Fibroblast of skin of abdomen (primary cell): ENCODE measurements at places on chromosomes 1 and 21.

DNA sequence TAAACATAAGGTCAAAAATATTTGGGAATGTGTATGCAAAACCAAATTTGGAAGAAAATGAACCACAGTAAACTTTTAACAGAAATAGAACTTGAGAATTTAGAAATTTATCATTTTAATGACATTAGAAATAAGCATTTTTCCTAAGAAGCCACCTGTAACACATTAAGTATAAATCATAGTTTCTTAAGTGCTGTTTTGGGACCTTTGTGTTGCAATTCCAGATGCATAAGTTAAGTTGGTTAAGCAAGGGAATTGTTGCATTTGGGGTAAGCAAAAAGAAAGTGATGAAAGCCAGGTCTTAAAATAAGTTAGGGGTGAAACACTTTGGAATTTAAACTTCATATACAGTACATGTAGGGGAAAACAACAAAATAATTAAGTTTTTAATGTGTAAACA is 49.8 kb downstream of the CDKN2C start:
- peak; percentile 2 for DNase-seq

DNA sequence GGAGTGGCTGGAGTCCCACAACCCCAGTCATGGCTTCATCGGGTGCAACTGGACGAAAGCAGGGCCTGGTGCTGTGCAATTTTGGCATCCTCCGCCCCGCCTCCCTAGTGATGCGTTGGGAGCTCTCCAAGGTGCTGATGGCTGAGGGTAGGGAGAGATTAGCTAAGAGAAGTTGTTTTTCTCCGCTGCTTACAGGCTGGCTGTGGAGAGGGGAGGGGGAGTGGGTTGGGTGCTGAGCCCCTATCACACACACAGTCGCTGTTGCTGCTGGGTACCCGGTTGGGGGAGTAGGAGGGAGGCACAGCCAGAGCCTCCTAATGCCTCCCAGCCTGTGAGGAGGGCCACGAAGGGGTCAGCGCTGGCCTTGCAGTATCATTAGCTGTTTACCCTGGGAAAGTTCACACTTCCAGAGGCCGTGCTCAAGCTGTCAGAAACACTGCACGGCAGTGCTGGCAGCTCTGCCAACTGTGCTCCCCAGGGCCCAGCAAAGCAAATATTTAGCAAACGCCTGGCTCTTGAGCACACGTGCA is 110.0 kb downstream of the GRIK3 start:
- peak; percentile 27 for DNase-seq

GRCh38 chr1:69290291-69290690 is 277.4 kb upstream of the LRRC7 start:
- peak; percentile 31 for DNase-seq

DNA sequence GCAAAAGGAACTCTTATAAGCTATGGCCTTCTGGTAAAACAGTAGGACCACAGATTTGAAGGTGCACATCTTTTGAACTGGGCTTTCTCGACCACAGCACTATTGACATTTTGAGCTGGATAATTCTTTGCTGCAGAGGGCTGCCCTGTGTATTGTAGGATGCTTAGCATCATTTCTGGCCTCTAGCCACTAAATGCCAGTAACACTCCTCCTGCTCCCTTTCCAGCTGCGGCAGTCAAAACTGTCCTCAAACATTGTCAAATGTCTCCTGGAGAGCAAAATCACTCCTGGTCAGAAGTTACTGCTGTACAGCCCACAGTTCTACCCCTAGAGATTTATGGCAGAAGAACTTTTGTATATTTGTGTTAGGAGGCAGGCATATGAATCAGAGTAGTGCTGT is 836.7 kb downstream of the PLA2G4A start:
- DNase-seq, result no peak

GRCh38 chr1:8687039-8687438 is 130.4 kb downstream of the RERE start:
- no peak for DNase-seq

- no peak for DNase-seq
Observed at GRCh38 chr1:216482620-216483019, 59.4 kb upstream of the USH2A start.

DNA sequence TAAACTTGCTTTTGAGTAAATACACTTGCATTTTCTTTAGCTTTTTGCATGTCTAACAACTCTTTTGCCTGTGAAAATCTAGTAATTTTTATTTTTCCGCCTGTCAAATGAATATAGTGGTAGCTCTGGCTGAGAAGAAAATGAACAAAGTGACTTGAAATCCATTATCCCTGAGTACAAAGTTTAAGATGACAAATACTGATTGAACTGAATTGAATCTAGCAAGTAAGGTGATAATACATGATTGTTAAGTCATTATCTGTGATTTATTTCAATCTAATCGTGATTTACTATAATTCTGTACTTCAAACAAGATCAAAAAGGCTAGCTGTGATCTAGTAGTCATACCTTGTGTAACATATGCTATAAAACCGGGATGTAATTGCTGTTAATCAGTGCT is 42.8 kb downstream of the CHRM3 start:
- DNase-seq, result no peak

DNA sequence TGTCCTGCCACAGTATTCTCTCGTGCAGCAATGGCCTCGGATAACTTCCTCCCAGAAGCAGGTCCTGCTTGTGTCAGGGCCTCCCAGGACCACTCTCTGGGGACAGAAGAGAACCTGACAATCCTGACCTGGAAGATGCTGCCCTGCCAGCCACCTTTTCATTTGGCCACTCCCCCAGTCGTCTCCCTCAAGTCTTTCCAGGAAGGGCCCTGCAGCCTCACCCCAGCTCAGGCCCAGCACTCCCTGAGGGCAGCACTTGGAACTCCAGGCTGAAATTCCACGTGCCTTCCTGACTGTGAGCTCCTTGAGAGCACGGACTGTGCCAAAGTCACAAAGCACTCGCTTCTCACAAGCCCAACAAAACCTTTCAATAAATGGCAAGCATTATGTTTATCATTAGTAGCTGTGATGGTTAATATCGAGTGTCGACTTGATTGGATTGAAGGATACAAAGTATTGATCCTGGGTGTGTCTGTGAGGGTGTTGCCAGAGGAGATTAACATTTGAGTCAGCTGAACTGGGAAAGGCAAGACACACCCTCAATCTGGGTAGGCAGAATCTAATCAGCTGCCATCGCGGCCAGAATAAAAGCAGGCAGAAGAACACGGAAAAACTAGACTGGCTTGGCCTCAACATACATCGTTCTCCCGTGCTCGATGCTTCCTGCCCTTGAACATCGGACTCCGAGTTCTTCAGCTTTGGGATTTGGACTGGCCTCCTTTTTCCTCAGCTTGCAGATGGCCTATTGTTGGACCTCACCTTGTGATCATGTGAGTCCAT is 2.3 kb upstream of the CLEC20A start:
- no peak for DNase-seq

GRCh38 chr1:225602590-225603206 is 50.2 kb downstream of the ENAH start:
- DNase-seq, result no peak

DNA sequence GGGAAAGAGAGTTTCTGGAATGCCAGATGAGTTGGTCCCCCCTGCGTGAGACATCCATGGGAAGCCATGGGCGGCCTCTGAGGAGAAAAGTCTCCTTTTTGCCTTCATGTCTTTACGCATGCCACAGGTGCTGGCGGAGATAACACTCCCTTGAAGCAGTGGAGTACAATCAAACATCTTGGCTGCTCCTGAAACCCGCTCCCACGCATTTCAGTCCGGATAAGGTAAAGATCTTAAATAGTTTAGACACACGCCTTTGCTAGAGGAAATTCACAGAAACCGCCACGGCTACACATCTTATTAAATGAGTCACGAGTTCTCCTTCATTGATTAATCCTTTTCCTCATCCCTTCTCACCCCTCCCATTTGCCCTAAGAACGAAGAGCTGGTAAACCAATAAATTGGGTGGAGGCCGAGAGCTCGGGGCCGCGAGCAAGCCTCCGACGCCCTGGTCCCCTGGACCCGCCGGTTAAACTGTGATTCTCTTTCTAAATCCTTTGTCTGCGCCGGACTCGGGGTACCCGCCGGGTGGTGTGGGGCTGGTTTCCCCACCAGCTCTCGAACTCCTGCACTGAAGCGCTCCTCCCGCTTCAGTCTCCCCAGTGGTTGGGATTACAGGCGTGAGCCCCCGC is 6.6 kb upstream of the ZNF669 start:
- DNase-seq, result peak; percentile 27

DNA sequence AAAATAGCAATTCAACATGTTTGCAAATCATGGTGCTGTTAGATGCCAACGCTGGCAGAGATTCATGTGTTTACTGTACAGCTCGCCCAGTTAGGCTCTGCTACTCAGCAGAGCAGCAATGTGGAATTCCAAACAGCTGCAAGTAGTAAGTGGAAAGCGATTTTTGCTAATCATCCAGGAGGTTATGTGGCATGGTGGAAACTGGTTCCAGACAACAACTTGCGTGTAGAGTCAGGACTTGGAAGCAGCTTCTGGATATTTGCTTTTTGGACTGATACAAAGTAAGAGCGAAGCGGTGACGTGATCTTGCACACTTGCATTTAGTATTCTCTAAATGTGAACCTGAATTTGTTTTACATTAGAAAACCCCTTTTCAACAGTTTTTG is 27.1 kb upstream of the HHAT start:
- DNase-seq, result peak; percentile 43

- no peak for DNase-seq
Observed at GRCh38 chr1:212864201-212864600, 6.1 kb downstream of the FLVCR1 start.

GRCh38 chr21:29190923-29191331 is 60.5 kb downstream of the MAP3K7CL start:
- peak; percentile 70 for DNase-seq

- peak; percentile 58 for DNase-seq
Observed at GRCh38 chr1:170765712-170766330, 101.9 kb downstream of the PRRX1 start.

- peak; percentile 55 for DNase-seq
Observed at GRCh38 chr1:41629141-41629540, 144.7 kb upstream of the EDN2 start.

- no peak for DNase-seq
Observed at GRCh38 chr1:32749771-32750170, 47.2 kb upstream of the SYNC start.

DNA sequence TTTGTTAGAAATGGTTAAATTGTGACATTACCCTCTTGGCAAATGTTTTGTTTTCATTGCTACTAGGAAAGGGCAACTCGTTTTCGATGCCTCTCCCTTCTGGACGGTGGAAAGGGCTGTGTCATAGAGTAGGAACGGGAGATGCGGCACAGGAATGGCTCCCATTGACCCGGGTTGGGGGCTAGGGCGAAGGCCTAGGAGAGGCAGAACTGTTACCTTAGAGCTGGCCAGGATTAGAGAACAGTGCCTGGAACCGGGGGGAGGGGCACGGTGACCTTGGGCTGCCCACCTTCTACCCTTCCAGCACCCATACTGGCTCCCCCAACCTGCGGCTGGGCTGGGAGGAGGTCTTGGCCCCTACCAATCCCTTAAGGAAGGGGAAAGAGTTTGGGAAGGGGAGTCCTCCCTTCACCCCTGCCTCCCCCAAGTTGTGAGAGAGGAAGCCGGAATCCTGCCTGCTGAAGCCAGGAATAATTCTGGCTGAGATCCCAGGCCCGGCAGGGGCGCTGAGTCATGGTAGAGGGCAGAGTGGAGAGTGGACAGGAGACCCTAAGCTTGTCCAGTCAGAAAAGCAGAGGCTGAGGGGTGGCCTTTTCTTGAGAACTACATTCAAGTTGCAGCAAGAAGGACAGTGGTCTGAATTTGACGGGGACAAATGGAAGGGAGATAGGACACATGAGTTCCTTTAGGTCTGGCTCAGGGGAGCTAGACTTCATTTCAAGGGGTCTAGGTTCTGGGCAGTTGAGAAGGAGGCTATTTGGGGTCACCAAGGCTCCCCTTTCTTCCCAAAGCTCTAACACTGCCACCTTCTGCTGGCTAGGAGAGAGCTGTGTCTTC is 8.2 kb downstream of the LMNA start:
- peak; percentile 88 for DNase-seq

DNA sequence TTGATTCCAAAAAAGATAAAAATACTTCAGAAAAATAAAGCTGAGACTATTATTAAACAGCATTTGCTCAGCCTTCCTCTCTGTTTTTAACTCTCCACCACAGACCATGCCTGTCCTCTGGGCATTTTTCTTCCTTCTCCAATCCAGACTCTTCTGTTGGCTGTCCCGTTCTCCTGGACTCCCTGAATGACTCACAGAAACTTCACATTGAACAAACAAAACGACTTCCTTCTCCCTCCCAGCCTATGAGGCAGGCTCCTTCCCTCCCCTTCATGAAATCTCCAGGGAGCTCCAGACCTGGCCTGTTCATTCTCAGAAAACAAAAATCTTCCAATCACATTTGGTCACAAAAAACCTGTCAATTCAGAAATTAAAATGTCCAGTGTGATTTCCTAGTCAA is 421.3 kb downstream of the NPHP4 start:
- DNase-seq, result no peak

DNA sequence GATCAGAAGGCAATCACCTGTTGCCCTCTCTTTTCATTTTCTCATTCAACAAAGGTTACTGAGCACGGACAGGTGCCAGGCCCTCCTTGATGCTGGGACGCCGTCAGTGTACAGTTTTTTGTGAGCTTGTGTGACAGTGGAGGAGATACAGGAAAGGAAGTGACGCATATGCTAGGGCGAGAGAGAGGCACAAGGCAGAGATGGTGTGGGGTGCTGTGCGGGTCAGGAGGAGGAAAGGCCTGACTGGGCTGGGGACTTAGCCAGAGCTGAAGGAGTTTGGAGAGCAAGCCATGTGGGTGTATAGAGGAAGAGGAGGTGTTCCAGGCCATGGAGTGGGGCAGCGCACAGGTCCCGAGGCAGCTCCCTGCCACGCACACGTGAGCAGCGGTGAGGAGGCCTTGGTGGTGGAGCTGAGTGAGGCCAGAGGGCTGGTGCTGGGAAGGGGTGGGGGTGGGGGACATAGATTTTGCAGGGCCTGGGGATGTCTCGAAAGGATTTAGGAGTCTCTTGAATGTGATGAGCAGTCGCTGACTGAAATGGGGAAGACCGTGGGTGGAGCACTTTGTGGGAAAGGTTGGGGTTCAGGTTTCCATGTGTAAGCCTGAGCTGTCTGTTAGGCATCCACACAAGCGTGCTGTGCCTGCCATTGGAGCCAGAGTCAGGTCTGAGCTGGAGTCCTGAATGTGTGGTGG is 46.0 kb downstream of the TRAPPC10 start:
- DNase-seq, result no peak

DNA sequence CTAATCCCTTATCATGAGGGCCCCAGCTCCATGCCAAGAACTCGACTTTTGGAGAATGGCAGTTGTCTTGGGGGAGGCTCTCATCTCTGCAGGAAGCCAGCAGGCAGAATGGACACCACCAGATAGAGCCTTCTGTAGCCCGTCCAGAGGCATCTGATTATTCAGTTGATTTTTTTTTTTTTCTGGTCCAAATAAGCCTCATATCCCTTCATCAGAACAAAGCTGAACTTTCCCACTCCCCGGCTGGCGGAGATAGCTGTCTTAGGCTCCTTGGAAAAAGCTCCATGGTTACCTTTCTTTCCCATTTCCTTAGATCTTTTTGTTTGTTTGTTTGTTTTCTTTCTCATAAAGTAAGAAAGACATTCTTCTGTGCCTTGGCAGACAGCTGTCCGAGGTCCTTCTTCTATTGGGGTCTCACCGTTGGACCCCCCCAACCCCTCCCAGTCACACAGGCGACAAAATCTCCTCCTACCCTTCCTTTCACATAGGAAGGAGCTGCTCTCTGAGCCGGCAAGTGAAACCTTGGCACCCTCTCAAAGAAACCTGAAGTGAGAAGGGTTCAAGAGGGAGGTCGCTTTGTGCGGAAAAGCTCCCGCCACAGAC is 278.5 kb downstream of the RPS6KC1 start:
- no peak for DNase-seq
